KBM-7 (cell line): ENCODE measurements at places on chromosomes 3 and 15.

GRCh38 chr15:74176262-74177214 lies 3.0 kb downstream of the ISLR start:
- DNase-seq, result no peak

DNA sequence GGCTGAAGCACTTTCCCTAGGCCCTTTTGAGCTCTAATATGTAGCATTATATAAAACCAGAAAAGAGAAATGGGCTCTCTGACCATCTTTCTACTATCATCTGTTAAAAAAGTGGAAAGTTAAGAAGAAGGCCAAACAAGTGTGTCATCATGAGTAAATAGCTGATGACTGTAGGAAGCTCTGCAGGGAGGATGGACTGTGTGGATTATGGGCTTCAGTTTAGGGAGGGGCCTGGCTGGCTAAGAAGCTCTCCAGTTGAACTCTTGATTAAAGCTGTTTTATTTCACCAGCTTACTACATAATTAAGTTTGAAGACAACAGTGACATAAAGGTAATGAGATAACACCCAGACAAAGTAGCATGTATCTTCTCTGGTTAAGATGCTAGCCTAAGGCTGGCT lies 30.6 kb downstream of the INTS14 start:
- no peak for DNase-seq

GRCh38 chr3:135989242-135989641 lies 23.7 kb downstream of the PPP2R3A start:
- DNase-seq, result no peak

- DNase-seq, result no peak
These were observed 767.0 kb downstream of the OTOL1 start for GRCh38 chr3:162263596-162263995.

- DNase-seq, result peak; percentile 43
These were observed 6.4 kb downstream of the NSUN3 start for GRCh38 chr3:94069194-94069813.

DNA sequence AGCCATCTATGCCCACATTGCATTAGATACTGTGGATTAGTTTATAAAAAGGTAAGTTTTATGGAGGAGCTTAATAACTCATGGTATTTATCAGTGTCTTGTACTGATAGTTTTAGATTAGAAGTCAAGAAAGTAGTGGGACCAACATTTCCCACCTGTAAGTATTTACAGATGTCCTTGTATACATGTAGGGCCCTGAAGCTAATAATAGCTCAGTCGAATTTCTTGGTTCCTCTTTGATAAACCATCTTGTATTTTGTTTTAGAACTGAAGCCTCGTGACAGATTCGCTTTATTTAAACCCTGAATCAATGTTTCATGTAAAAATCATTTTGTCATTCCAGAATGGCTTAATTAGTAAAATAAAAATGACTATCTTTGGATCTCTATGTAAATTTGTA lies 73.4 kb downstream of the CRYBG3 start:
- no peak for DNase-seq

DNA sequence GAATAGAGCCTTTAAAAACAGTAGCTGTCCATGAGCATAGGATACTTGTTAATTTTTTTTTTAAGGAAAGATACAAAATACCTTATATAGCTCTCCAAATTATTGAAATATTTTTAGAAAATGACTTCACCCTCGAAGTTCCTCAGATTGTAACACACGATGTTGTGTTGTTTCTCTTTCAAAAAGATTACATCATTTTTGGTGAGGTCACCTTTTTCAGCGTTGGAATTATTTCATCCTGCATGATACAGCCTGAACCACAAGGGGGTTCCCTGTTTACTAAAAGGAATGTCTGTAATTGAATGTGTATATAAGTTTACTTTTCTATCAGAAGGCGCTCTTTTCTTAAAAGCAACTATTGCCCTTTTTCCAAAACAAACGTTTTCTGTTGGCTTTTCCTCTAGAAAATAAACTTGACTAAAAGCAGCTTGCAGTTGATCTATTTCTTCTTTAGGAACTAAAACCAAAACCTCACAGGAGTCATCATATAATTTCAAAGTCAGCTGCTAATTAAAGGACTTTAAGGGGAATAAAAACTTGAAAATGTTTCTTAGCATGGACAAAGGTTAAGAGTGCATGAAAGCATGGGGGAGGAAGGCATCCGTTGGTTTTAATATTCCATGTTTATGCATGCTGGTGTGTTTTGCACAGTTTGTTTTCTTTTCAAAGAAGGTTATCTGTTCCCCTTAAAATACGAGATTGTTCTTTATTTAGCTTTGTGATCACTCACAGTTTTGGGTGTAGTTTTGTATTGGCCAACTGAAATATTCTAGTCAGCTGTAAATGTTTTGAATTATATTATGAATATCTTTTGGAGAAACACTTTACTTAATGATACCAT lies 29.4 kb downstream of the LYSMD4 start:
- DNase-seq, result peak; percentile 74

DNA sequence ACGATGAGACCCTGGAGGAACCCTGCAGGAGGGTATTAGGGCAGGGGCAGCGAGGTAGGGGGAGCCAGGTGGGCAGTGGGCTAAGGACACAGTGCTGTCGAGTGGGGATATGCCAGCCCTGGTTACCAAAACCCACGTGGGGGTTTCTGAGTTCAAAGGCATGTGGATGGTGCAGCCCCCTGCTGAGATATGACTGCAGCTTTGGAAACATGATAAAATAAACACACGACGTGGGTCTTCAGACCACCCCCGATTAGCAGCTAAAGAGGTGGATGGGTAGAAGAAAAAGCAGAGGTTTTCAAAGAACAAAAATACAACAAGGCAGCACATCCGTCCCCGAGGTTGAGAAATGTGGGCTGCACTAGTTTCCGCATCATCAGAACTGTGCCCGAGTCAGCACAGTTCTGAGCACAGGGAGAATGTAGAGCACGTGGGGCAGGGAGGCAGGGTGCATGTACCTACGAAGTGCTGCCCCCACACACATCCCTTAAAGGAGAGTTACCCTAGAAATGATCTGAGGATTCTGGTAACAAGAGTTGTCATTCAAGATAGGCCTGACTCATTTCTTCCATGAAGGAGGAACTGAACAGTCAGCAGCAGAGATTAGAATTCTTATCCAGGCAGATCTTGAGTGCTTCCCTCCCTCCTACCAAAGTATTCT lies 121.3 kb downstream of the RPLP1 start:
- DNase-seq, result no peak

- DNase-seq, result peak; percentile 4
These were observed 172.5 kb downstream of the MTHFS start for GRCh38 chr15:79724312-79724711.

DNA sequence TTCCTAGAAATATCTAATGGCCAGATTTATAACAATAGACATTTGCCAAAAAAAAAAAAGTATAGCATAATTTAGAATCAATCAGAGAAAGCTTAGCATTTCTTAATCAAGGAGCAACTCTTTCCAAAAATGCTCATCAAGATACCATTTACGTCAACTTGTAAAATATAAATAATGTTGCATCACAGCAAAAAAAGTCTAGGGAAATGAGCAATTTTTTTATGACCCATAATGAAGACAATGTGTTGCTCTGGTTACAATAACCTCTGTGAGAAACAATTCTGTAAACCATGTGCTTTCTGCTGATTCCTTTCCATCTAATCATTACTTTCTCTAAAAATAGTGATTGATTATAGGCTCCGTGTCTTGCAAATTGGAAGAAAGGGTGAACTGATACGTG lies 36.3 kb downstream of the KBTBD8 start:
- DNase-seq, result no peak

DNA sequence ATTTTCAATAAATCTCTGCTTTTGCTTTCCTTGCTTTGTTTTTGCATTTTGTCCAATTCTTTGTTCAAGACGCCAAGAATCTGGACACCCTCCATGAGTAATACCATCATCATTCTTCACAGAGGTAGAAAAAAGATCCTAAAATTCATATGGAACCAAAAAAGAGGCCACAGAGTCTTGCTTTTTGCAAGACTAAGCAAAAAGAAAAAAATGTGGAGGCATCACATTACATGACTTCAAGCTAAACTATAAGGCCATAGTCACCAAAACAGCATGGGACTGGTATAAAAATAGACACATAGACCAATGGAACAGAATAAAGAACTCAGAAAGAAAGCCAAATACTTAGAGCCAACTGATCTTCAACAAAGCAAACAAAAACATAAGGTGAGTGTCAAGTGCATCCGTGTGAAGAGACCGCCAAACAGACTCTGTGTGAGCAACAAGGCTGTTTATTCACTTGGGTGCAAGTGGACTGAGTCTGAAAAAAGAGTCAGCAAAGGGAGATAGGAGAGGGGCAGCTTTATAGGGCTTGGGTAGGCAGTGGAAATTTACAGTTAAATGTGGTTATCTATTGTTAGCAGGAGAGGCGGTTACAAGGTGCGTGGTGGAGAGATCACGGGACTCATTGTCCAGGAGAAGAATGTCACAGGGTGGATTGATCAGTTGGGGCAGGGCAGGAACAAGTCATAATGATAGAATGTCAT lies 10.9 kb downstream of the STRIT1 start:
- peak; percentile 85 for DNase-seq

- no peak for DNase-seq
These were observed 130.0 kb upstream of the NANOGP8 start for GRCh38 chr15:35215093-35215492.

- no peak for DNase-seq
These were observed 24.4 kb downstream of the TP63 start for GRCh38 chr3:189655617-189656016.

DNA sequence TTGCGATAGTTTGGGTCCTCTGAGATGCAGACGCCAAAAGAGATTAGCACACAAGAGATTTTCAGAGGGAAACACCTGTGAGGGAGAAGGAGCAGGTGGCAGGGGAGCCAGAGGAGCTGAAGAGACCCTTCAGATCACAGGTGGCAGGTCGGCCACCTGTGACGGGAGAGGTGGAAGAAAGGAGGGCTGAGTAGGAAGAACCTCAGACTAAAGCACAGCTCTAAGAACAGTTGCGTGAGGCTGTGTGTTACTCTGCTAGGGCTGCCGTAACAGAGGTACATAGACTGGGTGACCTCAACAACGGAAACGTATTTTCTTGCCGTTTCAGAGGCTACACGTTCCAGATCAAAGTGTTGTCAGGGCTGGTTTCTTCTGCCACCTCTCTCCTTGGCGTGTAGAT lies 38.5 kb downstream of the C2CD4A start:
- DNase-seq, result no peak

GRCh38 chr3:67292356-67293121 lies 294.4 kb downstream of the KBTBD8 start:
- DNase-seq, result no peak

- no peak for DNase-seq
These were observed 31.6 kb downstream of the PIK3CB start for GRCh38 chr3:138803006-138803653.

- no peak for DNase-seq
These were observed 28.3 kb upstream of the AP3B2 start for GRCh38 chr15:82737975-82738374.

DNA sequence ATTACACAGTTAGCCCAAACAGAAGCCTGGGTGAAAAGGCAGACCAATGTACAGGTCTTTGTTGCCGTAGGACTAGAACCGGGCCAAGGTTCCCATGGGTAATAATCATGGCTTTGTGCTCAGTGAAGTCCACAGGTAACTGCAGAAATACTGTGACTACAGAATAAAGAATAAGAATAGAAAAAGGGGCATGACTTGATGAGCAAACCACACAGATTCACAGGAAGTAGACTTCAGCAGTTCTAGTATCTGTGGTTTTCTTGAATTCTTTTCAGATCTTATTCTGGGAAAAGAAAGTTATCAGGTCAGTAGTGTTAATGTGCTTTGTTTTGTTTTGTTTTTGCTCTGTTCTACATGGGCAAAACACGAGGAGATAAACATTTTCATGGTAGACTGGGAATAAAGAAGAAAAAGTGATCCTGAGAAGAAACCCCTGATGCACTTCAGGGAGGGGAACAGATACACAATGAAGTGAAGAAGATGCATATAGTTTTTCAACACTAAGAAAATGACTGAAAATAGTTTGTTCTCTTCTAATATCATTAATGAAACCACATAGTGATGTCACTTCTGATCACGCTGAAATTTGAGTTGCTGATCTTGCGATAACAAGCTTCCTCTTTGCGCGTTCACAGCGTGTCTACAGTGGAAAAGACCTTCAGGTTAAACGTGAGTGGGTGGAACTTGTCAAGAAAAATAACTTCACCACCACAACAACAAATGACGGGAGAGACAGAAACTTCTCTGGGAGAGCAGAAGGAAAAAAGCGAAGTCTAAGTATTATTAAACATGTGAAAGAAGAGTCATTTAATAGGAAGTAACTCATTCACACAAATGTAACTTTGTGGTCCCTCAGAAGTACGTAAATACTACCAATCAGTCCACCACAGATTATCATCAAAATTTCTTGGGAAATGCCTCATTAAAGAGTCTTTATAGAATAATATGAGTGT lies 315.8 kb upstream of the SATB1 start:
- peak; percentile 69 for DNase-seq

DNA sequence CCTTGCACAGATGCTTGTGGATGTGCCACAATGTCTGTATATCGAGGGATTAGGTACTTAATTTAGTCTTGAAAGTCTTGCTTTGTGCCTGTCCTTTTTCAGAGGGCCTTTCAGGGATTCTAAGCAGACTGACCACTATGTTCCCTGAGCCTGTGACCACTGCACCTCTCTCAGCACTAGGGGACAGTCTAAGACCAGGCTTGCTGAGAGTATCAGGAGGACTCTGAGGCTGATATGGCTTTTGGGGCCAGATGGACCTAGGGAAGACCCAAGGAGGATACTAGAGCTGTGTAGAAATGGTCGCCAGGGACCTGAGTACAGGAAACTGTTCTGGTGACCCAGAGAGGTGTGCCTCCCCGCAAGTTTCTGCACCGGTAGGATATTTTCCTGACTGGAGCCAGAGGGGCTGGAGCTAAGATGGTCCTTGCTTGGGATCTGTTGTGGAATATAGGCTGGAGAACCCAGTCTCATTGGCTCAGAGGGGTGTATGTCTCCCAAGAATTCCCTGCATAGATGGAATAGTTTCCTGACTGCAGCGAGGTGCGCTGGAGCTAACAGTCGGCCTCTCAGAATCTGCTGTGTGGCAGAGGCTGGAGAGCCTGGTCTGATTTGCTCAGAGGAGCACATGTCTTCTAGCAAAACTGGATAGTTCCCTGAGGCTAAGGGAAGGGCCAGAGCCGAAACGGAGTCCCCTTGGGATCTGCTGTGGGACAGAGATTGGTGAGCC lies 213.2 kb upstream of the DCBLD2 start:
- no peak for DNase-seq
